ENCODE measurements at places on chromosomes 3 and 15.

DNA sequence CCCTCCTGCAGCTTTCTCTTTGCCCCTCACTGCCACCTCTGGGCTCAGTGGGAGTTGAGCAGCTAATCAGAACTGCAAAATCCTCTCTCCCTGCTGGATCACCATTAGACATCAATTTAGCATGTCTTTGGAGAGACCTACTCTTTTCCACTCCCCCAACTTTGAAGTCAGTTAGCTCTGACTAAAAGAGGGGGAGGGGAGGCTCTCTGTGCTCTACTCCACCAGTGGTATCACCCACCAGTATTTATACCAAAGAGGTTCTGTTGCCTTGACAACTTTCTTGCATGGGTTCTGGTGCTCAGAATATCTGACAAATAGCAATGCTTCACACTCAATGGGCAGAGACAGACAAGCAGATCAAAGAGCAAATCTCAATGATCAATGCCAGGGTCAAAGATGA, 146.2 kb upstream of the ROPN1 start:
- DNase-seq, result no peak

- no peak for DNase-seq
Observed at GRCh38 chr3:45966950-45967640, 23.8 kb downstream of the CXCR6 start.

DNA sequence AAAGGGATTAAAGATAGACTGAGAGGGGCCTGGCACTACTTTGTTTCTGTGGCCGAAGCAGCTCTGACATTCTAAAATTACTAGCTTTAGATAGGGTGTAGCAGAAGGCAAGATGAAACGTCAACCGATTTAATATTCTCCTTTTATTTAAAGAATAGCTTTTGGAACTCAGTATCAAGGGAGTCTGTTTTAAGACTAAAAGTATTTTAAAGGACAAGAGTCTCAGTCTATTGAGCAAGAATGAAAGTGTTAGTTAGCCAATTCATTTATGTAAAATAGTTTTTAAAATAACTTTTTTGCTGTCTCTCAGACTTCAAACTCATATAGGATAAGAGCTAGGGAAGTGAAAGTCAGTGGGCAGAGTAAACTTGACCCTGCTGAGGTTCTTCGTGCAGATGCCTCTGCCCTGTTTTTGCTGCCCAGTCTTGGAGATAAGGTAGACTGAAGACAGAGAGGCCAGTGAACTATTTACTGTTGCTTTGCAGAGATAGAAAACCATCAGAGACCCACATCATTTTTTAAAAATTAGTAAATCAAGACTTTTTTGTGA, 1090.9 kb downstream of the ROBO2 start:
- DNase-seq, result no peak

- DNase-seq, result peak; percentile 26
Observed at GRCh38 chr3:52097851-52098507, 41.6 kb upstream of the DUSP7 start.
